ENCODE measurements at places on chromosomes 1 and 21.

DNA sequence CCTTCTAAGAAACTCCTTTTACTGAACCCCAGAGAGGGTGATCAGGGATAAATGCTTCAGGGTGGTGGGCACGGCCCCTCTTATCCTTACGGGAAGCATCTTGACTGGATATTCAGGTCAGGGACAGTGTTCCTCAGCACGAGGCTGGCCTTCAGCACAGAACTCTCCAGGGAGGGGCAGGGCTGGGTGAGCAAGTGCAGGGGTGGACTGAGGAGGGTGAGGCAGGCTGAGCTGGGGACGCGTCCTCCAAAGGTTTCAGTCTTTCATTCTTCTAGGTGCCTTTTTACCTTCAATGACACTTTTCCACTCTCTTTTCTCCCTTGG lies 52.3 kb downstream of the RASSF5 start:
- DNase-seq: no peak

DNA sequence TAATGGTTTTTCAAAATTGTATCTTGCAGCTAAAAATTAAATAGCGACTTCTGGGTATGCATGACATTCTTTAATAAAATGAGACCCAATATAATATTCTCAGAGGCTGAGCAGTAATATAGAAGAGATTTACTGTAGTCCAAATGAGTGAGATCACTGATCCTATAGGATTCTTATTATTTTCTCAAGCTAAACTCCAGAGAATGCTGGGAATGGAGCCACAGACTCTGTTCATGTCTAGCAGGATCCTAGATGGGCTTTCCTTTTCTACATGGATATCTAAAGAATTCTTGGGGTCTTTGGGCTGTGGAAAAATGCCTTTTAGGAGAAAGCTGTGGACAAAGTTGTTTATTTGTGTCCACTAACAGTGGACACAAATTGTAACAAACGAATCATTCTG lies 150.7 kb upstream of the ZNF644 start:
- no peak for DNase-seq

GRCh38 chr1:221845650-221846371 lies 103.9 kb upstream of the DUSP10 start:
- no peak for DNase-seq

DNA sequence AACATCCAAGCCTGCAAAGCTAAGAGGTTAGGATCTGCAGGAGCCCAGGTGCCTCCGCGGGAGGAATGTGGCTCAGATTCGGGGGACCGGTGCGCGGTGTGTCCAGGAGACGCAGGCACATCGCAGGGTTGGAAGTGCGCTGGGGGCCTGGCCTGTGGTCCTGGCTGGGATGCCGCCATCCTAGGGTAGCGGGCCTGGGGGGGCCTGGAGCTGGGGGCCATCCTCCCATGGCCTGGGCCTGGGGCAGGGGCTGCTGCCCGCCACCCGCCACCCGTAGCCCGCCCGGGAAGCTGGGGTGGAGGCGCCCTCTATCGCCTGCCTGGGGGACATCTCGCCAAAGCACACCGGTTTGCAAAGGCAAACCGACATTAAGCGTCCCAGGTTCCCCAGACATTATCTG lies 170.6 kb upstream of the ARHGEF16 start:
- no peak for DNase-seq

DNA sequence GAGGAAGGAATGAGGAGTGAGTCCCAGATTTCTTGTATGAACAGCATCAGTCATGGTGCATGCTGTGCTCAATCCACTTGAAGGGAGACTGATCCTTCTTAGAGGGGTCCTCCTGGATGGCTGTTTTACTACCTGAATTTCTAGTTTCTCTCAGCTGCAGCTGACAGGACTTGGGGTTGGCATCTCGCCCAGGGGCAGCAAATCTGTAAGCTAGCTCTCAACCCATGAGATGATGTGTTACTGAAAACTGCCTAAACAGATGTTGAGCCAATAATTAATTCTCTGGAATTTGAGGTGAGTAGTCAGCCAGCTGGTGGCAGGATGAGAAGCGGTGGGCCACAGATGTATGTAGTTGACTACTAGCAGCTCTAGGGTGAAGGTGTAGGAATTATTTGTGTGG lies 19.6 kb downstream of the BACH1 start:
- no peak for DNase-seq

DNA sequence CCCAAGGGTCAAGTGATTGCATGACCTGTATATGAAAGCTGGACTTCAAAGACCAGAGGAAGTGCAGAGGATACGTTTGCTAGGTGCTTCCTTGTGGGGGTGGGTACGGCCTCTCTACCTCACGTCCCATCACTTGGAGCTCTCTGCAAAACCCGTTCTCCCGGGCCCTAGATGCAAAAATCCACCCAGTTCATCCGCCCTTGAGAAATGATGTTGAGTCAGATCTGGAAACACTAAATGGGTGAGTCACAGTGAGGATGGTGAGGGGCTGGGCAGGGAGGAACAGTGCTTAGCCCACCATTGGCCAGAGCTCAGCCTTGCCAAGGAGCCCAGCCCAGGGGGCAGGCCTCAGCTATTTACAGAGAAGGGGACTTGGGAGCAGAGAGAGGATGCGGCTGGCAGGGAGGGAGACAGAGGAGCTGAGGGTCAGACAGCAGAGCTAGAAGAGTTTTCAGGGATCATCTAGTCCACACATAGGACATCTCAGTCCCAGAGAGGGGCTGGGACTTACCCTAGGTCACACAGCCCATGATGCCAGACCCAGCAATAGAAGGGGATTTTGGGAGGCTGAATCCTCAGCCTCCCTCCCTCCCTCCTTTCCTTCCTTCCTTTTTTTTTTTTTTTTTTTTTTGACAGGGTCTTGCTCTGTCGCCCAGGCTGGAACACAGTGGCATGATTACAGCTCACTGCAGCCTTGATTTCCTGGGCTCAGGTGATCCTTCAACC lies 14.6 kb downstream of the ARHGEF10L start:
- DNase-seq: no peak

DNA sequence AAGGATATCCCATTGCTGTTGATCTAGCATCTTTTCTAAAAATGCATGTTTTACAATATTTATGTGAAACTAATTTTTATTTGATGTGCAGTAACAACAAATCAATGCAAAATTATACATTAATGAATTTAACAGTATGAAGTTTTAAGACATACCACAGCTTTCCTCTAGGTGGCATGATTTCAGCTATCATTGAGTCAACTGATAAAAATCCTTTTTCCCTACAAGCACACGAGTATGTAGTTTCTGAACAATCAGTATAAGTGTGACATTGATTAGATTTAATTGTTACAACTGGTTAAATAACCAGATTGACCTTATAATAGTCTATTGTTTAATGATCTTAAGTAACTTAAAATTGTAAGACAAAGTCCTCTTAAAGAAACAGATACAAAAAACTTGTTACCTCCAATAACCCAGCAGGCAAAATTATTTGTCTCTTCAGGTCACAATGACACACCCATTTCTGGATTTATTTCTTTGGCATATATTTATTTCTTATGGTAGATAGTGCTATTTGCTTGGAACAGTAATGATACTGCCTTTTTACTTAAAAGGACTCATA lies 5.8 kb upstream of the TGFB2 start:
- no peak for DNase-seq

- no peak for DNase-seq
Observed at GRCh38 chr1:224872832-224873433, 56.5 kb upstream of the DNAH14 start.

- no peak for DNase-seq
Observed at GRCh38 chr1:39625009-39625408, 14.4 kb downstream of the HEYL start.

GRCh38 chr1:185559684-185560331 lies 174.4 kb upstream of the HMCN1 start:
- DNase-seq: peak; percentile 33

DNA sequence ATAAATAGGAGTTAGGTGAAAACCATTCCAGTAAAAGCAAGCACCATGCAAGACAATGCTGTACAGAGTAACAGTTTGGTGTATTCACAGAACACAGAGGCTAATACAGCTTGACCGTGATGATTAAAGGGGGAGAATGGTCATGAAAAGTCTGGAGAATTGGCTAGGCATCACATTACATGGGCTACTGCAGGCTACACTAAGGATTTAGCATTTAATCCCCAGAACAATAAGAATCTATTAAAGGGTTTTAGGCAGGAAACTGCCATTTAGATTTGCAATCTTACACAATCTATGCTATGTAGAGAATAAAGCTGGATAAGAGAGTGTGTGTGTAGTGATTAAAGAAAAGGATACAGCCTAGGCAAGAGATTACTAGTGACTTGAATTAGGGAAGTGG lies 30.6 kb downstream of the HFM1 start:
- DNase-seq: no peak

- DNase-seq: no peak
Observed at GRCh38 chr1:162033428-162033827, 9.8 kb upstream of the OLFML2B start.
